Prostate gland (tissue), 2 donors: ENCODE measurements at places on chromosomes 13 and 19.

- DNase-seq = no peak
These were observed 118.0 kb downstream of the ATP11A start for GRCh38 chr13:112807653-112808376.

- DNase-seq = no peak
These were observed 19.4 kb downstream of the ACTN4 start for GRCh38 chr19:38666663-38667511.

- no peak for DNase-seq
These were observed 4.9 kb upstream of the TFDP1 start for GRCh38 chr13:113579686-113580085.

GRCh38 chr19:2627855-2628254 is 74.6 kb downstream of the GNG7 start:
- DNase-seq = no peak

GRCh38 chr19:17086834-17087233 is 11.3 kb downstream of the MYO9B start:
- DNase-seq = no peak

GRCh38 chr13:32840113-32840512 is 176.1 kb upstream of the KL start:
- no peak for DNase-seq

DNA sequence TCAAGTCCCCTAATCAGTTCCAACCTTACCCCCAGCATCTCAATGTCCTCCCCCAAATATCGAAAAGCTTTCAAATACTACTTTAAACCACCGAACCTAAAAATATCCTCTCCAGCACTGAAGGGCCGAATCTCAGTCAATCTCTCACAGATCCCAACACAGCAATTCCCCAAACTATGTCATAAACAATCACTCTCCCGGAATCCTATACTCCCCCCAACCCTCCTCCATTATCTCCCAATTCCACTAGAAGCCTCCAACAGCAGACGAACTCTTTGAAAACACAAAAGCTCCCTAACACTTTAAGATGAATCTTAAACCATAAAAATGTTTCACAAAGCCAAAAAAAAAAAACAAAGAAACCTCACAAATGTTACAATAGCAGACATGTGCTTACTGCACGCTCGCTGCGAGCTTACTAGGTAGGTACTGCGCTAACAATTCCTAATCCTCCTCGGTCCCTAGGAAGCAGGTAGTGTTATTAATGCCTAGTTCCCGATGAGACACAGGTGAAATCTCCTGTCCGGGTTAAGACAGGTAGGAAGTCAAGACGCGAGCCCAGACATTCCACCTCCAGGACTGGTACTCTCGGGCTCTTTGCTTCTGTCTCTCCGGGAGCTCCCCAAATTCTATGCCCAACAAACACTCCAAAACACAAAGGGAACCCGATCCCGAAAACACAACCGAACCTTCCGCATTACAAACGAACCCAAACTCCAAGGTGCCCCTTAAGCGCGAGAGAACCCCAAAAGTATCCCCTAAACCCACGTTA is 14.2 kb downstream of the FBXO46 start:
- DNase-seq = peak; percentile 56

DNA sequence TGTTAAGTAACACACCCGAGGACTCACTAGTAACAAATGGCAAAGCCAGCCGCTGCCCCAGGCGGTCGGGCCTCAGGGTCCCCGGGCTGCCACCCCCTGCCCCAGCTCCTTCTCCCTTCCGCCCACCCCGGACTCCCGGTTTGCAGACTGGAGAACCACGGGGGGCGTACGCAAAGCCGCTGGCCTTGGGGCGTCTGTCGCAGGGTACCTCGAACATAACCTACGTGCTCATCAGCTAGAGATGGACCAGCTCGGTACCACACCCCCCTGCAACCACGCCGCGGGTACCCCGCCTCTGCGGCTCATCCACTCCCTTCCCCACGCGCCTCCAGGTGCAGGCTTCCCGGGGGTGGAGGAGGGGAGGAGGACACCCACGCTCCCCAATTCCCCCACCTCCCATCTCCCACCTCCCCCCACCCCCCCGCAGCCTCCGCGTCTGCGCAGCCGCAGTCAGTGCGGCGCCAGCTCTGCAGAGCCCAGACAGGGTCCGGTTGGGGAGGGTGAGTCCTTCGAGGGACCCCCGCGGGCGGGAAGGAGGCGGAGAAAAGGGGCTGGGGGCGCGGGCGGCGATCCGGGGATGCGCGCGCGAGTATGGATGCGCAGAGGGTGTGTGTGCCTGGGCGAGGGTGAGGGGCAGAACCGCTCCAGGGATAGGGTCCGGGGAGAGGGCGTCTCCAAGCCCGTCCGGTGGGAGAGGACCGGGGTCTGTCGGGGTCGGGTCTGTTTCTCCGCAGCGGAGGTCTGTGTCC is at the start of gene SMIM17:
TSS of gene SMIM17 (plus strand) at position 449 of the 749 bp plus-strand sequence. CDS start 2,509 bp downstream, outside the sequence.
- no peak for DNase-seq

- DNase-seq = no peak
These were observed 389.3 kb downstream of the FGF9 start for GRCh38 chr13:22060187-22060586.

- DNase-seq = no peak
These were observed 495.5 kb downstream of the FOXO1 start for GRCh38 chr13:40170982-40171381.

DNA sequence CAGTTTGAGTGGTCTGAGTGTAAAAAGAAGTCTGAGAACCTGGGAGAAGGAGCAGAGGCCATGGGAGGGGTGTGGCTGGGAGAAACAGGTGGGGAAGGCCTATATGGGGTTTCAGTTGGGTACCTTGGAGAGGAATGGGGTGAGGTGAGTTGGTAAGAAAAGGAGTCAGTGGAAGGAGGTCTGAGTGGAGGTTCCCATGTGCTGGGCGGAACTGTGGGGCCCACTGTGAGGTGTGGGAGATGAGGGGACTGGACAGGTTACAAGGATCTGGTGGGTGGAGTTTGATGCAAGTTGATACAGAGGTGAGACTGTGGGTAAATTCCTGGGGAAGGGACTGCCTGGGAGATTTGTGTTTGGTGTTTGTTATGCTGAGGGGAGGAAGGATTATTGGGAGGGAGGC is 2.1 kb downstream of the ZNF574 start:
- DNase-seq = no peak

- no peak for DNase-seq
These were observed 1.4 kb downstream of the SERTM1 start for GRCh38 chr13:36675213-36675536.
